ENCODE measurements at places on chromosomes 3 and 15.
A peak's percentile ranks its signal among the peaks of the same experiment; 100 is the strongest.

- no peak for ATAC-seq
Observed at GRCh38 chr3:18087988-18088387, 337.2 kb downstream of the SATB1 start.

DNA sequence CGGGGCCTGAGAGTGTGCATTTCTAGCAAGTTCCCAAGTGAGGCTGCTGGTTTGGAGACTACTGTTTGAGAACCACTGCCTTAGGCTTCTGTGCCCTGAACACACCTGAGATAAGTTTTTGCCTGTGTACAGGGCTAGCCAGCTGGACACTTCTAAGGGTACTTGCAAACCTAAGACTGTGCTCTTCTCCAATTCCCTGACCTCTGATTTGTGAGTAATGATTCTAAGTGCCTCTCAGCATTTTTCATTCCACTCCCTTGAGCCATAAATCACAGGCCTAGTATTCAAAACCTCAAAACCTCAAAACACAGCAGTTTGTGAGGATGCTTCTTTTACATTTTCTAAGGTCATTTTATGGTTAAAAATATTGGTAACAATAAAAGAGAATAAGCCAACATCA is 148.4 kb downstream of the CHST2 start:
- ATAC-seq = no peak

DNA sequence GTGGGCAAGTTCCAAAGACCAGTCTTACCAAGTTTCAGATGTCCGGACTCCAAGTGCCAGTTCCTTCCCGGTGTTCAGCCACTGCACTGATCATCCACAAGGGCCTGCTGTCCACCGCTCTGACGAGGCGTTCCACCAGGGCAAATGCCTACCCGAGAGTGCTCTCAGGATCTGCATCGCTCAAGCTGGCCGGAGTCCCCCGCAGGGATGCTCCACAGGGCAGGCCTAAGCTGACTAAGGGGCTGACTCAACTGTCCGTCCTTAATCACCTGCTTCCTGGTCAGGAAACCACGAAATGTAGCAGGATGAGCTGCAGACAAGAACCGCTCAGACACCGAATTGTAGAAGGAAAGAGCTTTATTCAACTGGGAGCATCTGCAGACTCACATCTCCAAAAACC is 341.6 kb downstream of the KCNH8 start:
- no peak for ATAC-seq

DNA sequence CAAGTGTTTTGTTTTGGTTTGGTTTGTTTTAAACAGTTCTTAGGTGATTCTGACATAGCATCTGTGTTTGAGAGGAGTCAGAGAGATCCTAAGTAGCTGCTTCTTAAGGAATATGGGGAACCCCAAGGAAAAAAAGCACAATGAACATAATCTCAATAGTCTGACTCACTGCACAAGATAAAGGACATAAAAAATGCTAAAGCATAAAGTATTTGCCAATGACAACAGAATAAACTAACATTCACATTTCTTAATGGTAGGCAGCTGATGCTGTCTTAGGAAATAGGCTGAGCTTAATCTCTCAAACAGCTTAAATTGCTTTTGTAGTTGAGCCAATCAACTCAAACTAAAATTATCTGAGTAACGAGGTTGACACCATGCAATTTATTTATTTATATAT is 2.9 kb downstream of the NCEH1 start:
- ATAC-seq = no peak

DNA sequence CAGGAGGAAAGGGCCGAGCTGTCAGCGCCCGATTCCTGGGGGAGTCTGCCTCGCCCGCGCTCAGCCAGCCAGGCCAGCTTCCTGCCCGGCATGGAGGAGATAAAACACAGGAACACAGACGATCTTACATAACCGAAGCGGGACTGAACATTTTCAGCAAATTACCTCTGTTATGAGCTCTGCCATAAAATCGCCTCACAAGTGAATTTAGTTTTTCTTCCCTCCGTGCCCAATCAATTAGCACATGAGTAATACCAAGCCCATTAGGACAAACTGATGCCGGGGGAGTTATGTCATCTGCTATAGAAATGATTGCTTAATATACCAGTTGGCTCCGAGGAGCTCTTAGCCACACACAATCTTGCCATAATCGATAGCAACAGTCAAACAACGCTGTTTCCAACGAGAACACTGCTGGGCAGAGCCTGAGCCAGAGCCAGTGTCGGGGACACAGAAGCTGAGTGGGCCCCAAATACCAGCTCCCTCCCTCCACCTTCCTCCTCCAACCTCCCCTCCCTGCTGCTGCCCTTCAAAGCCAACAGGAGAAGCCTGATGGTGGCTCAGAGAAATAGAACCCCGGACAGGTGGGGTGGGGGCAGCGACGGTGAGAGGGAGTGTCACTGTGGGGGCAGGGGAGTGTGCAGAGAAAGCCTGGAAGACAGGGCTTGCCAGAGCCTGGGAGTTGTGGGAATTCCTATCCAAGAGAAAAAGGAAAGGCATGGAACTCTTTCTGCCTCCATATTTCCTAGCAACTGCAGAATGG is 279.4 kb upstream of the TLE3 start:
- peak; percentile 82 for ATAC-seq

- no peak for ATAC-seq
Observed at GRCh38 chr15:89754361-89755154, 3.5 kb upstream of the MESP1 start.

DNA sequence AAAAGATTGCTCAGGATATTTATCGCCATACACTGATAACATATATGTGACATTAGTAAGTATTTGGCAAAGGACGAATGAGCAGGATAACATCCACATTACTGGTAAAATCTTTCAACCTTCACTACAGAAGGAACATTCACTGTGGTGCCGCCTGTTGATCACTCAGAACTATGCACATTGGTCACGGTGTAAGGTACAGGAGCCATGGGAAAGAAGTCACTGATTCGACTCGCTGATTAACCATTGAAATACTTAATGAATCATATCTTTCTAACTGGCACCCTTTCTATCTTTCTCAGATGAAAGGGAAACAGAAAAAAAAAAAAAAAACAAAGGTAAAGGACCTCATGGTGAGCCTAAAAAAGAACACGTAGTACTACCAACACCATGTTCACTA is 68.8 kb downstream of the TJP1 start:
- no peak for ATAC-seq

GRCh38 chr3:69200384-69201068 is 78.1 kb upstream of the LMOD3 start:
- no peak for ATAC-seq

- ATAC-seq = no peak
Observed at GRCh38 chr3:26703519-26703918, 80.9 kb downstream of the LRRC3B start.

DNA sequence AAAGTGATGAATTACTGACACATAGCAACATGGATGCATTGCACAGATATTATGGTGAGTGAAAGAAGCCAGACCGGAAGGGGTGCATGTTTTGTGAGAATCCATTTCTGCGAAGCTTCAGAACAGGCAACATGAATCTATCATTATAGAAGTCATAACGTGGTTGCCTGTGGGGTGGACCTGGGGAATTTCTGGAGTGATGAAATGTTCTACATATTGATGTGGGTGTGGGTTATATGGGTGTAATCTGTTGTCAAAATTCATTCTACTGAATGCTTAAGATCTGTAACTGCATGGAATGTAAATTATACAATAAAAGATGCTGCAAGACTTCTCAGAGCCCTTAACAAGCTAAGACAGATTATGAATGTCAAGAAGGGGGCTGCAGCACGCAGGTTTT is 25.2 kb upstream of the TSPAN3 start:
- no peak for ATAC-seq

DNA sequence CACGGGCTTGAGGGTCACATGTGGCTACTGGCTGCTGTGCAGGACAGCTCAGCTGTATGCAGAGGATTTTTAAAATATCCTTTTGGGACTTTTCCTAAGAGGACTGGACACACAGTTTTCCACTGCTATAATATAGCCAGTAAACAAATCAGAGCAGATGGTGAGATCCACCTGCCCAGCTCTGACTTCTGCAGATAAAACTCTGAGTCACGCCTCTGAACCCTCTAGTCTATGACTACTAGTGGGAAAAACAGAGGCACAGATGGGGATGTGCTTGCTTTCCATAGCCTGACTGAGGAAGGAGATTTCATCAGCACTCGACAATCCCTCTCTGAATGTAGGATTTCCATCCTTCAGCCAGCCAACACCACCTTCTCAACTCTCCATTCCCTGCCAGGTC is 45.1 kb downstream of the COLQ start:
- no peak for ATAC-seq

DNA sequence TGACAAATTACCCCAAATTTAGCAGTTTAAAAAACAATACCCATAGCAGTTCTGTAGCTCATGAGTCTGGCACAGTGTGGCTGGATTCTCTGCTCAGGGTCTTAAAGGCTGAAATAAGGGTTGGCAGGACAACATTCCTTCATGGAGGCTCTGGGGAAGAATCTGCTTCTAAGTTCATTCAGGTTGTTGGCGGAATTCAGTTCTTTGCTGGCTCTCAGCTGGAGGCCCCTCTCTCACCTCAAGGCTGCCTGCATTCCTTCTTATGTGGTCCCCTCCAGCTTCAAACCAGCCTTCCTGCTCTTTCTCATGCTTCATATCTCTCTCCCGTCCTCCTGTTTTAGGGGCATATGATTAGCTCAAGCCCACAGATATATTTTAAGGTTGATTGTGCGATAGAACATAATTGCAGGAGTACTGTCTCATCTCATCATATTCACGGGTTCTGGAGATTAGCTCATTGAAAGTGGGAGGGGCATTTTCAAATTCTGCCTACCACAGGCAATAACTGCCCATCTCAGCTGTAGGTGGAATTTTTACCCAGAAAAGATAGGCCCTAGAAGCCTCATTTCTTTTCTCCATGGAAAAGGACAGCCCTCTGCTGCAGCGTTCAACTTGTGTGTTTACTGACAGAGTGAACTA is 5.6 kb upstream of the ZBTB47 start:
- ATAC-seq = no peak

DNA sequence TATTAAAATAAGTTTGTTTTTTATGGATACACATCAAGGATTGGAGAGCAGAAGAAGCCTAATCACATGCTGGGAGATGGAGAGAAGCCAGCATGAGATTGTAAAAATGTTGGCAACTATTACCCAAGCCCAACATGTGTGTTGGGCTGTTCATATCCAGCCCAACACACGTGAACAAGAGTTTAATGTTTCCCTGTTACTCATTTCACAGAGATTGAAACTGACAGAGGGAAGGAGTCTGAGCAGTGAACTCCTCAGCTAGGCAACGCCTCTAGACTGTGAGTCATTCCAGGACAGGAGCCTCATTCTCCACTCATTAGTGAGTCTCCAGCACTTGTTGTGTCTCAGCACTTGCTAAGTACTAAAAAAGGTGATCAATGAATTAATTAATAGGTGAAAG is 43.2 kb upstream of the CMSS1 start:
- peak; percentile 34 for ATAC-seq

GRCh38 chr15:67955252-67955651 is 98.9 kb upstream of the PIAS1 start:
- ATAC-seq = peak; percentile 10

- no peak for ATAC-seq
Observed at GRCh38 chr3:46400000-46400734, 6.7 kb downstream of the CCR5AS start.

DNA sequence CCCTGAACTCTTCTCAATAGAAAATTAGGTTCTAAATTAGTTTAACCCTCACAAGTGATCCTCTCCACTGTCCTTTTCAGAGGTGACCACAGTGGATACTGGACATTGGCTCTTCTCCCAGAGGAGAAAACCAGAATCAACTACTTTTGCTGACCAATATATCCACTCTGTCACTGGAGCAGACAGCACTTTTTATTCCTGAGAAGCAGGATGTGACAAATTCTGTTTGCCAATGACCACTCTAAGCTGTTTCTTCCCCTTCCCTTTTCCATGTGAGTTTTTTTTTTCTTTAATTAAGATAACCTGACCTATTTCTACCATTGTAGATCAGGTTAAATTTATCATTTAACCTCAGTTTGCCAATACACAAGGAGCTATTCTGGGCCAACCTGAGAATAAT is 79.7 kb upstream of the ZNF280D start:
- no peak for ATAC-seq

DNA sequence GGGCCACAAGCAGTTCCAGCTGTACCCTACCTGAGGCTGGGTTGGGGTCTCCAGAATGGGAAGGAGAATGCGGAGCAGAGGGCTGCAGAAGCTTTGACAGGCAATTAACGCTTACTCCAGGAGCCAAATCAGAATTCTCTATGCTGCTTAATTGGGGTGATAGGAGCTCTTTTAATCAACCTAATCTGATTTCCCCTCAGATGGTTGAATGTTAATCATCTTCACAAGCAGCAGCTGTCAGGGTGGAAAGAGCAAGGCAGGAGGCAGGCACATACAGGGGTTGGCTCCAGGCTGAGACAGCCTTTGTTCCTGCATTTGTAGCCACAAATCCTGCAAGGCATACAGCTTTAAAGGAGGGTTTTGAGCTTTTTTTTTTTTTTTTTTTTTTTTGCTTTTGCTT is 2.6 kb downstream of the CILP start:
- ATAC-seq = no peak

DNA sequence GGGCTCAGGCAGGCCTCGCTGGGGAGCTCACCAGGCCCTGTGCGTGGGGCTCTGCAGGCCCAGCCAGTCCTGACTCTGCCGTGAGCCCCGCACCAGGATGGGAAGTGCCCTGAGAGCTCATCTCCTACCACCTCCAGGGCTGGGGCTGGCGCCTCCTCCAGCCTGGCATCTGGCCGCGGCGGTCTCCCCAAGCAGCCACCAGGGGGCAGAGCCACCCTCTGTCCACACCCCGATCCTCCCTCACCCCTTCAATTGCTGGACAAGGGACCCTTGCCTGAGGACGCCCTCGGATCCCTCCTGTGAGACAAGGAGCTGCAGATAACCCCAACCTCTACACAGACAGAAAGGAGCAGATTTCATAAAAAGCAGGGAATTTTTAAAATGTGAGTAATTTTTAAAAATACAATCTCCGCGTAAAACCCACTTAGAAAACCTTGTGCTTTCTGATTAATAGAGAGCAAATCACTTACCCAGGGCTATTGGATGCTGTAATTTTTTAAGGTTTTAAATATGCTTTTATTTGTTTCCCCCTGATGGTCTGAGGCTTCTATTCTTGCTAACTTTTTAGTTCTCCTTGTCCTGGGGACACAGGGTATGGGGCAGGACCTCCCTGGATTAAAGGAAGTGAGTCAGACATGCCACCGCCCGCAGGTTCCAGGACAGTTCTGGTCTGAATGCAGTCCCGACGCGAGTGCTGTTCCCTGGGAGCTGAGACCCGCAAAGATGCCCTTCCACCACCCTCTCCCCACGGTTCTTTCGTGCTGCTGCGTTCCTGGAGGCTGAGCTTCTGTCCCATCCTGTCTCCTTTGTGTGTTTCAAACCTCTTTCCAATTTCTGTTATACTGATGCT is 52.3 kb upstream of the CHRNA7 start:
- no peak for ATAC-seq

DNA sequence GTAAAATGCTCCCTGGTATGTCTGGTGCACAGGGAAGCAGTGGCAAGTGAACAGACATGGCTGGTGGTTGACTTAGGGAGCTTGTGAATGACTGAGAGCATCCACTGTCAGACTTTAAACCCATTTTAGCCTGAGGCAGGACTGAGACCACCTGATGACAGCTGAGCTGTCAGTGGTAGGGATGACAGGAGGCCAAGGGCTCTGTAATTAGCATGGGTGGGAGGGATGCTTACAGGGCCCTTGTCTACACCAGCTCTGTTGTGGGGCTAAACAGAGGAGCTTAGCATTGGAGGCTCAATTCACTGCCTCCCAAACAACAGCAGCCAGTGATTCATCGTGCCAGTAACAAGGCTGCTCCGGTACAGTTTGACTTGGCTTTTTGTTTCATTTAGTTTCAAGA is 169.4 kb downstream of the CHST2 start:
- ATAC-seq = no peak
